ENCODE measurements at places on chromosomes 12 and 14.

DNA sequence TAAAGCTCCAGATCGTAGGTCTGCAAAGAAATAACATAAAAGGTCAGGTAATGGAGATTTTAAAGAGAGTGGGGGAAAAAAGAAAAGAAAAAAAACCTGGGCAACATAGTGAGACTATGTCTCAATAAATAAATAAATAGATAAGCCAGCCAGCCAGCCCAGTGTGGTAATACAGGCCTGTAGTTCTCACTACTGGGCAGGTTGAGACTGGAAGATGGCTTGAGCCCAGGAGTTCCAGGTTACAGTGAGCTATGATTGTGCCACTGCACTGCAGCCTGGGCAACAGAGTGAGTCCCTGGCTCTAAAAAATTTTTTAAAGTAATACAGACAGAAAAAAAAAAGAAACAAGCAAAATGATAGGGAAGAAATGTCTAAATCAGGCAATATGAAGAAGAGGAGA, 43.2 kb upstream of the BBS10 start:
- DNase-seq = no peak

DNA sequence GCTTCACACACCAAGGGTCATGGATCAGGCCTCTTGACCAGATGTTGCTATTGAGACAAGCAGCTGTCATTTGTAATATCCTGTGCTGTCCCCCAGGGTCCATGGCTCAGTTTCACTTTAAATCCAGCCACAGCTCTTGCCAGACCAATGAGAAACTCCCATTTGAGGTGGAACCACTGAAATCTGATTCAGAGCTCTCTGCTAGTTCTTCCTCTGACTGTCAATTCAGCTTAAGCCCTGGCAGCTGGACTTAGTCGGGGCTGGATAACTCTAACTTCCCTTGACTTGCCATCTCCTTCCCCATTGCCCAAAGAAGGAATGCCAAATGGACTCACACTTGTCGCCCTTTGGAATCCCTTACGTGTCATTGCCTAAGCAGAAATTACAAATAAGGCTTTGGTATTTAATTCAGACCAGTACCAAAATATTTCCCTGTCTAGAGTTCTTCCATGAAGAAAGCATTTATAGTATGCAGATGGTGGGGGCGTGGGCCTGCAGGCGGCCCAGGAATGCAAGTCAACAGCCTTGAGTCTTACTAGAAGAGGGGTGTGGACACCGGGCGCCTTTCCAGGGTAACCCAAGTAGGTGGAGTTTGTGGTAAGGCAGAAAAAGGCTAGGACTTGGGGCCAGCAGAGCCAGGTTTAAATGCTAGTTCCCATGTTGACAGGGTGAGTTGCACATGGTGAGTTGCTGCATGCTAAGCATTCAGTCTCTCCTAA, 96.9 kb upstream of the TMPO start:
- peak; percentile 99 for DNase-seq

DNA sequence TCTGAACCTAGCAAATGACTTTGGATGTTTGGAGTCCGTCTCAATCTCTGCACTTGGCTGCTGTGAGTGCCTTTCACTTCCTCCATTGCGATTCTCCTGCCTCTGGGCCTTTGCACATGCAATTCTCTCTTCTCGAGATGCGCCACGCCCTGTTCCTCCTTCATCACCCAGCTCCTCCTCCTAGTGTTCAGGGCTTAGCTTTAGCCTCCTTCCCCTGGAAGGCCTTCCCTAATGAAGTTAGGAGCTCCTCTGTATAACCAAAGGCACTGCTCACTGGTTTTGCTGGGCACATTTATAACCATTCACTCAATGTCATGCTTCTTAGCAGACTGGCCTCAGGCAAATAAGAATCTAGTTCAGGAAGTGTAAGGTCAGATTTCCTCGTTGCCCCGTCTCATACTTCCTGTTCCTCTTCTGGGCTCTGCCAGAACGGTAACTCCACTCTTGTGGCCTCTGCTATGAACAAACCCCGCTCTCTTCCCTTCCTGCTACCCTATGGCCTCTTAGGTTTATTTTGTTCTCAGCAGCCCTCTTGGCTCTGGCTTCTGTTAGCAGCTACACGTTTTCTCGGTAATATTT, 171.4 kb downstream of the CRADD start:
- DNase-seq = no peak

DNA sequence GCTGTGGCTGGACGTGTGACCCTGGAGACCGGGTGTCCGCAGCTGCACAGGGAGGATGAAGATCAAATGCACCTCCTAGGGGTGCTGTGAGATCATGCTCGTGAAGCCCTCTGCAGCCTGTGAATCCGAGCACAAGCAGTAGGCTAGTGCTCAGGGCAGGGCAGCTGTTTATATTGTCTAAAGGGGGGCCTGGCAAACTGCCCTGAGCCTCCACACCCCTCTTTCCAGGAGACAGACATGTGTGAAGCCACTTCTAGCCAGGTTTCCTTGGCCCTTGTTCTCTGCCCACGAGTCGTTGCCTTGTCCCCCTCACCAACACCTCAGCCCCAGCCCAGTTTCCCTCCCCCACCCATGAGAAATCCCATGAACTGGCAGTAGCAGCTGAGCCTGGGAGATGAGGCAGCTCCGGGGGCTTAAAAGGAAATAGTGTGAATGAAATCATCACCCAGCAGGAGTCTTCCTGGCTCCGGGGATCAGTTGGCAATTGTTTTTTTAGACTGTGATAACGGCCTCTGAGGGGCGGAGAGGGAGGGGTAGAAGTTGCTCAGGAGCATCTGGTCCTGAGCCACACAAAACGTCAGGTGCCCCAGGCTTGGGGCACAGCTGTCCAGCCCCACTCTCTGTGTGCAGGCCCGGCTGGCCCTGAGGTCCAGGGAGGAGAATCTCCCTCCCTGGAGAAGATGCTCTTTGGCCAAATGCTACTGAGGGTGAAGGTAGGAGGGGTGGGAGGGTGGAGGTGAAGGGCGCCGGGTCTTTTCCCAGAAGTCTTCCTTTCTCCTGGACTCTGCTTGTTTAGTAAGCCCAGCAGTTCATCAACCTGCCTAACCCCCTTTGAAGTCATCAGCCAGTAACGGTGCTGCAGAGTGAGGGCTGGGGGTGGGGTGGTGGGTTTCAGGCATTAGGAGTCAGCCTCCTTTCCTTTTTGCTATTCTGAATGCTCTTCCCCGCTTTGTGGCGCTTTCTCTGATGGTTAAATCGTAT, 4.0 kb downstream of the FGF6 start:
- peak; percentile 19 for DNase-seq

DNA sequence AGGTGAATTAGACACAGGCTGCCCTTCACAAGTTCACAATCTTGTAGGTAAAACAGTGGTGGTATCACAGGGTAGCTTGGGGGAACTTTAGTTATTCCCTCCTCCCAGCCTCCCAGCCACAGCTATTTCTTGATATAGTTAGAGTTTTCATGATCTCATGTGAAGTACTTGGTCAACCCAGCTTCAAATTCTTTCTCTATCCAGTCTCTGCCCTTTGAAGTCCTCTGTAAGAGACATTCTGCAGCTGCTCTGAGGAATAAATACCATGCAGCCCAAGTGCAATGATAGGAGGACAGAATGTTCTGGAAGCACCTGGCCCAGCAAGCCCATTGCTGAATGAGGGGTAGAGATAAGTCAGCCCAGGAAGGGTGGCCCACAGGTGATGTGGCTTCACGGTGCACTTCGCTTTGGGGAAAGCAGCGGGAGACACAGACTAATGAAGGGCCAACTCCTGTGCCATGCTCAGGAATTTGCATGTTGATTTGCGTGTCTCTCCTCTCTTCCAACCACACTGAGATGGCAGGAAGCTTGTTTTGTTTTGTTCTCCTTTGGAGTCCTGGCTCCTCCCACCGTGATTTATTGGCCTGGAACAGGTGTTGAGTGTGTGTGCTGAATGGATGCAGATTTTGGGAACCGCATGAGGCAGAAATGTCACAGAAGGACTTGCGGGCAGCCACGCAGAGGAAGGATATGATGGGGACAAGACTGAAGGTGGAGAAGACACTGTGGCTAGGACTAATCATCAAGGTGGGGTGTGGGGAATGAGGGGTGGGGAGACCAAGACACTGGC, 8.0 kb upstream of the TXNRD1 start:
- DNase-seq = no peak

- no peak for DNase-seq
Measured at GRCh38 chr12:110785240-110785639, 42.5 kb upstream of the PPP1CC start.

GRCh38 chr14:64790478-64790877, 86.3 kb downstream of the PLEKHG3 start:
- no peak for DNase-seq

GRCh38 chr12:116393255-116393654, 115.8 kb upstream of the MED13L start:
- no peak for DNase-seq

GRCh38 chr12:11738450-11738849, 89.0 kb downstream of the ETV6 start:
- no peak for DNase-seq

DNA sequence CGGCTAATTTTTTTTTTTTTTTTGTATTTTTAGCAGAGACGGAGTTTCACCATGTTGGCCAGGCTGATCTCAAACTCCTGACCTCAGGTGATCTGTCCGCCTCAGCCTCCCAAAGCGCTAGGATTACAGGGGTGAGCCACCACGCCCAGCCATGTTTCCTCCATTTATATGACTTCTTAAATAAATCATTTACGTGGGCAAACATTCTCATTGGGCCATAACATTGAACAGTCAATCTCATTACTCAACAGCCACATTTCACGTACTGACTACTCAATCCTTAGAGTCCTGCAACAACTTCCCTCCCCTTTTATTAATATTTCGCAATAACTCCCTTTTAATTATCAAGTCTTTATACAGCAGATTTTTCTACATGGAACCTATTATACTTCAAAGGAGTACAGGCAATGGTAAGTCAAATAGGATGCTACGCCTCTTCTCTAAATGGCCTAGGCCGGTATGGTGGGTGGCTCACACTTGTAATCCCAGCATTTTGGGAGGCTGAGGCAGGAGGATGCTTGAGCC, 7.4 kb upstream of the CSRNP2 start:
- DNase-seq = no peak

GRCh38 chr14:36941783-36942521, 230.5 kb downstream of the SLC25A21 start:
- DNase-seq = peak; percentile 50

DNA sequence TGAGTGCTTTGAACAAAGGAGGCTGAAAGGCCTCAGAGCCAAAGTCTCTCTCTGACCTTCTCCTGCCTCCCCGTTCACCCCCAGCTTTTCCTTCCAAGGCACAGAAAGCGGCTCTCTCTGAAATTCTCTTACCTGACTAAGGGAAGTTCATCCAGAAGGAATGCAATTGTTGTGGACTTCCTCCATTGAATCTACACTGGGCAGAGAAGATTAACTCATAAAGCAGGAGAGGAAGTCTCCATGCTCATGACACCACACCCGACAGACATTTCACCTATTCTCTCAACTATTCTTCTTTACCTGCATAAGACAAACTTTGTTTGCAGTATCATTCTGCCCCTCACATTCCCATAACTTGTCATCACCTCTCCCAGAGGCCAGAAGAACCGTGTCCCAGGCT, 129.3 kb upstream of the CCDC175 start:
- no peak for DNase-seq

DNA sequence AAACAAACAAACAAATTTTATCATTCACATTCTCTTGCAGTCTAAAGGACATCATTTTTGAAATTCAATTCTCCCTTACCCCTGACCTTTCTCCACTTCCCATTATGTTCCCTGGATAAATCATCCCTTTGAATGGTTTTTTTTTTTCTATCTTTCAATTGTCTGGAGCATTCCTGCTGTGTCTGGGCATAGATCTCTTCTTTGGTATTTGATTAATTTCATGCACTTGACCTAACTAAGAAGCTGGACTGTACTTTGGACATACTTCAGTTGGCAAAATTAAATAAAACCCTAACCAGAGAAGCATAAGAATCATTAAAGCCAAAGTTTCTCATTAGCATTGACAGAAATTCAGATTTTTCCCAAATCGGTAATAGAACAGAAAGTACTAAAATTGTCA, 163.6 kb upstream of the BMP4 start:
- no peak for DNase-seq

GRCh38 chr12:28065374-28065773, 92.8 kb upstream of the PTHLH start:
- no peak for DNase-seq

- DNase-seq = no peak
Measured at GRCh38 chr12:92191061-92191460, 45.4 kb upstream of the BTG1 start.

- no peak for DNase-seq
Measured at GRCh38 chr14:94158239-94158883, 15.8 kb upstream of the PPP4R4 start.

DNA sequence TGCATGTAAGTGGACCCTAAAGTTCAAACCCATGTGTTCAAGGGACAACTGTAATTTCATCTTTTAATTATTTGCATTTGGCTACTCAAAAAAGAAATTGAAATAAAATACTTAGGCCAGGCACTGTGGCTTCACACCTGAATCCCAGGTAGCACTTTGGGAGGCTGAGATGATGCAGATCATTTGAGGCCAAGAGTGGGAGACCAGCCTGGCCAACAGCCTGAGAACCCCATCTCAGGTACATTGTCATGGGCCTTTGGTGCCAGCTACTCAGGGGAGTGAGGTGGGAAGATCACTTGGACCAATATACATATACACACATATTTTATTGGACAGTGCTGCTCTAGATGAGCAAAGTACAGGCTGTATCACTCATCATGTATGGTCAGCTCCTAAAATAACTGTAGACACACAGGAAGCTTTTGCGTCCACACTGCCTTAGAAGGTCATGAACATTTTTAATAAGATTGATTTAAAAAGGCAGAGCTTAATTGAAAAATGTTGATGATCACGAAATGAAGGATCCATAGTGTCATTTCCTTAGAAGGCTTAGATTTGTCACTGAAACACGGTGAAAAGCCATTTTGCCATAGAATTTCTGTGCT, 2.5 kb upstream of the ZCCHC8 start:
- no peak for DNase-seq

- DNase-seq = no peak
Measured at GRCh38 chr14:72177251-72177650, 245.0 kb downstream of the RGS6 start.

- DNase-seq = peak; percentile 34
Measured at GRCh38 chr14:75230140-75230792, 48.4 kb upstream of the FOS start.
